MM.1S (cell line): ENCODE measurements at places on chromosomes 5 and 9.
A peak's percentile ranks its signal among the peaks of the same experiment; 100 is the strongest.

GRCh38 chr5:1515311-1515920 is 8.3 kb downstream of the LPCAT1 start:
- DNase-seq, result no peak

DNA sequence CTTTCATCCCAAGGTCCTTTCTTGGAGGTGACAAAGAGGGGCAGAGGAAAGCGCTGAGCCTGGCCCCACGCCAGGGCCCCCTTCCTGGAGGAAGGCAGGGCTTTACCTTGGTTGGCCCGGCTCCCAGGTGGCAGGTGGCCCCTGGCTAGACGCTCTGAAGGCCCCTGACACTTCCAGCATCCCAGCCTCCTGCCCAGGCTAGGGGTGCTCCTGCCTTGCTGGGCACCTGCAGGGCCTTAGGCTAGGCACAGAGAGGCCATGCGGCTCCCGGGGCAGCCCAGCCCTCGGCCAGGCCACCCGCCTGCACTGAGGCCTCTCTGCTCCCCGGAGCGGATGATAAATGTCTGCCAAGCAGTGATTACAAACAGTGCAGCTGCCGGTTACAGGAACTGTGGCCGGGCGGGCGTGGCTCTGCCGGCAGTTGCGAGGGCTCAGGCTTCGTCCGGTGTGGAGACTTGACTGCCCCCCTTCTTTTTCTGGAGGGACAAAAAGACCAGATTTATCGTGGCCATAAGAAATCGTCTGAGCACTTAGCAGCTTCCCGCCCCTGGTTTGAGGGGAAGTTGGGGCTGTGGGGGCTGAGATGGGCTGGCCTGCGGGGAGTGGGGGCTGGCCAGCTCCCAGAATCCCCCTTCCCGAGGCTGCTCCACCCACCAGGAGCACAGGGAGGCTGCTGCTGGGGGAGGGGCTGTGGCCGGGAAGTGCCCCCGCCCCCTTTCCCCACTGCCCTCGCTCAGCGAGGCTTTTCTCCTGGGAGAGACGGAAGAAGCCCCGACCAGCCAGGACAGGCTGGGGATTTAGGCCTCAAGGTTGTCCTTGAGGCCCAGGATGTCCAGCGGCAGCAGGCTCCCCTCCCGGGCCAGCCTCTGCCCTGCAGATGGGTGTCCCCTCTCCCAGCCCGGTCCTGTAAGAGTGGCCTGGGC is 31.6 kb upstream of the UBAC1 start:
- peak; percentile 45 for DNase-seq

DNA sequence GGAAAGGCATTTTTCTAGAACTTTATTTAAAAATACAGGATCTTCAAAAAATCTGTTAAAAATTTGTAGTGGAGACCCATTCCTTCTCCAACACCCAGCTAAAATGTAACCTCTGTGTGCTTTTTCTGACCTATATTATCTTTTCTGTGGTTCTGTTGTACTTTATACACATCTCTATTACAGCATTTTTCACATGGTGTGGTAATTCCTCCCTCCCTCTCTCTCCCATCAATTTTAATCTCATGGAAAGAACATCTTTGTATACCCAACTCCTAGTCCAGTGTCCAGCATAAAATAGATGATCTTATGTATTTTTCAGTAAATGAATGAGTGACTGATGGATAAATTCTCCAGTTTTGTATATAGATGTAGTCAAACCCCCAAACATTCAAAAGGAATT is 183.4 kb upstream of the KLF9 start:
- no peak for DNase-seq

DNA sequence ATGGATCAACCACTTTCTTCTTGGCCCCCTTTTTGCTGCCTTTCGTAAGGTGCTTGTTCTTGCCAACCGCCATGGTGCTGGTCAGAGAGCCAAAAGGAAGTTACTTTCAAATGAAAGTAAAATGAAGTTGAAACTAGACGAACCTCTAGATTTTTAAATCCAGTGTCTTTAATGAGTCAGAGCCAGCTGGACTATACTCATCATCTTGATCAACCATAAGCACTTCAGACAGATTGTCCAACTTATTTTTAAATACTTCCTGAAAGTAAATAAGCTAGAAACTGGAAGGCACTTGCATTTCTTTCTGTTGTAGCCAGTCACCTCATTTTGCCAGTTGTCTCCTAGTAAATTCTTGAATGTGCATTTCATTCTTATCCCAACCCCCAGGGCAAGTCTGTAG is 48.9 kb downstream of the JMY start:
- peak; percentile 39 for DNase-seq
